ENCODE measurements at places on chromosomes 16 and 17.
A peak's percentile ranks its signal among the peaks of the same experiment; 100 is the strongest.

DNA sequence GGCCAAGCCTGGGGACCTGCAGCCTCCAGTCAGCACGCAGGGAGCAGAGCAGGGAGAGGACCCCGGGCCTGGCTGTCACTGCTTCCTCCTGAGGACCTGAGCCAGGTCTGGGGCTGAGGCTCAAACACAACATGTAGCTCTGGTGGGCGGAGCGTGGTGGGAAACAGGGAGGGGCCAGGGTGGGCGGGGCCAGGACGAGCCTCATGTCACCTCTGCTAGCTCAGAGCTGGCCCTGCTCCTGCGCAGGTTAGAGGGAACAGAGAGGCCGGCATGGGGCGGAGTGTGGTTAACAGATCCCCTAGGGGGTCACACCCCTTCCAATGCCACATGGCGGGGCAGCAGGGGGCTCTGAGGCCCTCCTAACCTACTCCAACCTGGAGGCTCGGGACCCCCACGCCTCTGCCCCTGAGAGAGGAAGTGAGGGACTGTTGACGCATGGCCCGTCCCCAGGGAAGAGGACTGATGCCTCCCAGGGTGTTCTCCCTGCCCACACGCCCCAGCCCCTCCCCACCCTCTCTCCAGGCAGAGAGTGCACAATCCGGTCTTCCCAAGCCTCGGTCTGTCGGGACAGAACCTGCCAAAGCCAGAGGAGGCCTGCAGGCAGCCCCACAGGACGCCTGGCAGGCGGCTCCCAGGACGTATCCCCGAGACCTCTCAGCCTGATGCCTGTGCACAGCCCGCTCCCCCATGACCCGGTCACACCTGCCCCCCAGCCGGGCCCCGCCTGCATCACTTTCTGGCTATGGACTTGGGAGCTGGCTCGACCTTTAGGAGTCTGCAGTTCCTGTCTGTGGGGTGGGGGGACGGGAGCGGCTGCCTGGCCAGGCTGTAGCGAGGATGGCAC lies 15.2 kb downstream of the PIEZO1 start:
- DNase-seq: peak; percentile 77

- no peak for DNase-seq
Measured at GRCh38 chr17:34068571-34068970, 186.5 kb upstream of the CCL2 start.

DNA sequence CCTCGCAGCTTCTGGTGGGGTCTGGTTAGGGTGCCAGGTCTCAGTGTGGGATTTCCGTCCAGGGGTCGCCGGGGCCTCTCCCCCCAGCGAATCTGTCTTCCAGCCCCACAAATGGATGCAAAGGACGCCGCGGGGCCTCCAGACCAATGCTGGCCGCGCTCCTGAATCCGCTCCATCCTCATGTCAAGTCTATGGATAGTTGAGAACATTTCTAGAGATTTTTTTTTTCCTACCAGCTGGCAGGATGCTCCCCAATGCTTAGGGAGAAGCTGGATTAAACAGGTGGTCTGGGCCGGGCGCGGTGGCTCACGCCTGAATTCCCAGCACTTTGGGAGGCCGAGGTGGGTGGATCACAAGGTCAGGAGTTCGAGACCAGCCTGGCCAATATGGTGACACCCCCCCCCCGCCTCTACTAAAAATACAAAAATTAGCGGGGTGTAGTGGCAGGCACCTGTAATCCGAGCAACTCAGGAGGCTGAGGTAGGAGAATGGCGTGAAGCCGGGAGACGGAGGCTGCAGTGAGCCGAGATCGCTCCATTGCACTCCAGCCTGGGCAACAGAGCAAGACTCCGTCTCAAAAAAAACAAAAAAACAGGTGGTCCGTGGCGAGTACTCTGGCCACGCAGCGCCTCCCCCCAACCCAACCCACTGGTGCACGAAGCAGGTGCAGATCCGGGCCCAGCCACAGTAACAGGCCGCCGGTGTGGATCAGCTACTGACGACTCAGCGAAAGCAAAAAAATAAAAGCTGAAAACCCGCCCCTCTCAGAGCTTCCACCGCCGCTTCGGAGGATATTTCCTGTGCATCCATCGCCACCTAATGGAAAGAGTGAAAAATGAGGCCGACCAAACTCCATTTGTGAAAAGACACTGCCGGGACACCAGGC lies 1.1 kb upstream of the NXN start:
- DNase-seq: peak; percentile 66

DNA sequence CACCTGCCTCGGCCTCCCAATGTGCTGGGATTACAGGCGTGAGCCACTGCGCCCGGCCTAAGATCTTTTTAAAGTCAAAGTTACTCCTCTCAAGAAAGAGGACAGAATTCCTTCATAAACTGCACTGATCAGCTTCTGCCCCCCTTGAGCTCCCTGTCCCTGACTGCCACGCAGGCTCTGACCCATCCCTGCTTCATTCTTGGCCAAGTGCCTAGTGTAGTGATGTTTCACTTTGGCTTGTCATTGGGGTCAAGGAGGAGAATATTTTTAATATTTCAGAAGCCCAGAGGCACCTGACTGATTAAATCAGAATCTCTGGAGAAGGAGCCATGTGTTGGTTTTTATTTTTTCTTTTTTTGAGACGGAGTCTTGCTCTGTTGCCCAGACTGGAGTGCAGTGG lies 9.1 kb downstream of the MRM1 start:
- no peak for DNase-seq

DNA sequence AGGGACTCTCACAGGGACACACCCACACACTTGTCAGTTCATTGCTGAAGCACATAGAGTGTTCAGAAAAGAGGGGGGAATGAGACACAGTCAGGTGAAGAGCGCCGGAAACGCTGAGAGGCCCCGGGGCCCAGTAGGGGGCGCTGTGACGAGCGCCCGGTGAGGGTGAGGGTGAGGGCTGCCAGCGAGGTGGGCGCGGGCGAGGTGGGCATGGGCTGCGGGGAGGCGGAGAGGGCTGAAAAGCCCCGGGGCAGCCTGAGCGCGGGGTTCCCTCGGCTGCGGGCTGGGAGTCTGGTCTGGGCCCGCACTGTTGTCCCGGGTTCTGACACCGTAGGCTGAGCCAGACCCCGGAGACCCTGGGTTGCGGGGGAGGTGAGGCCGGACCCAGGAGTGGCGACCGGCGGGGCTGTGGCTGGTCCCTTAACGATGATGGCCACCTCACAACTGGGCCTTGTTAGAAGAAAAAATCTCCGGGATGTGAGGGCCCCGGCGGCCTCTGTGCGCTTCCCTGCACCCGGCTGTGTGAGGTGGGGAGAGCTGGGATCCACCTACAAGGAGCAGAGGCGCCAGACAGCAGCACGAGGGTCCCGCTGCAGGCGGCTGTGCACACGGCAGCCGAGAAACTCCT lies 91.4 kb downstream of the C16orf78 start:
- DNase-seq: no peak

DNA sequence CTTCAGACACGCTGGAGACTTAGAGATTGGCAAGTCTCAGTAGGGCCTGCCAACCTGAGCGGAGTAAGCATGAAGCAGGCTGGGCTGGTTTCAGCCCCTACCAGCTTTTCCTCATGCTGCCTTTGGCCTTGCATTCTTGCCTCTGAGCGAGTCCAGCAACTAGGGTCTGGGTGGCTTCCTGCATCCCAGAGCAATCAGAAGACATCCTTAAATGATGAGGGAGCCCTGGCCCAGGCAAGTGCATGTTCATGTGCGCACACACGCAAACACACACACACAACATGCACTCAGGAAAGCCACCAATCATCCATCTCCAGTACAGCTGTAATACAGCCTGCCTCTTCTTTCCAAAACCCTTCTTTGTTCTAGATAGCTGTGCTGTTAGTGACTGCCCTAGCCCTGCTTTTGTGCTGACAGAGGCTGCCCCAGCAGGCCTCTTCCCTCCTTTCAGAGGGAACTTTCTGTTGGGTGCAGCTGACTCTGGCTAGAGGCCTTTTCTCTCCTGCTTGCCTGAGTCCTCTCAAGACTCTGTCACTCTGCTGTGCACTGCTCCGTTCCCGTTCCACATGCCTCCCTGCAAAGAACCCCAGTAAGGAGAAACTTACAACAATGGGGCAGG lies 30.7 kb upstream of the TBX2 start:
- DNase-seq: no peak

GRCh38 chr16:55056585-55057401 lies 126.1 kb downstream of the IRX5 start:
- peak; percentile 38 for DNase-seq

DNA sequence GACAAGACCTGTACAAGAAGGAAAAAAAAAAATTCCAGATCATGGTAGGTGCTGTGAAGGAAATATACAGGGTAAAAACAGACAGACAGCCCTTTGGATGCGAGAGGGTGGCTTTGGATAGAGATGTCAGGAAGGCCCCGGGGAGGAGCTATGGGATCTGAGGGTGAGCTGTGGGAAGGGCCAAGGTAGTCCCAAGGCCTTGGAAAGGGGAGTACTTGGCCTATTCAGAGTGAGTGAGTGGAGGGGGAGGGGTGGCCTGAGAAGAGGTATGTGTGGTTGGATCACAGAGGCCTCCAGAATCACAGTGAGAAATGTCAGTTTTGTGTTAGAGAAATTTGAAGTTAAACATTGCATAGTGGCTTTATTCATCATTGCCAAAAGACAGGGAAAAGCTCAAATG lies 31.2 kb upstream of the AKTIP start:
- no peak for DNase-seq

GRCh38 chr17:65442250-65442649 lies 119.2 kb downstream of the AXIN2 start:
- DNase-seq: no peak

- peak; percentile 74 for DNase-seq
Measured at GRCh38 chr16:14050291-14051027, 20.7 kb upstream of the MRTFB start.

DNA sequence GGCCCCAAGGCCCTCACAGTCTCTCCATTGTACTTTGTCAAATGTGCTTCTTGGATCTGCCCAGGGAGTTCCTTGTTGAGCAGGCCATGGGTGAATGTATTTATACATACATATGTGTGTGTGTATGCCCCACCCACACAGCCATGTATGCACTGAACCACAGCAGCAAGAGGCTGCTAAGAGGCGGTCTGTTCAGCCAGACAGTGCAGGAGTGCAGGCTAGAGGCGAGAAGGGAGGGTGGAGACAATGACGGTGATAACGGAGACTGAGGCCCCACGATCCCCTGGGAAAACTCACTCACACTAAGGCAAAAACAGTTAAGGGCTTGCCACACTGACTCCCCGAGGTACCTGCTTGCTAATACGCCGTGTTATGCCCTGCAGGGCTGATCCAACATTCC lies 151.0 kb upstream of the CDC42EP4 start:
- no peak for DNase-seq

GRCh38 chr16:11401161-11402050 lies 56.1 kb downstream of the RMI2 start:
- no peak for DNase-seq
